ENCODE measurements at places on chromosomes 4 and X.

DNA sequence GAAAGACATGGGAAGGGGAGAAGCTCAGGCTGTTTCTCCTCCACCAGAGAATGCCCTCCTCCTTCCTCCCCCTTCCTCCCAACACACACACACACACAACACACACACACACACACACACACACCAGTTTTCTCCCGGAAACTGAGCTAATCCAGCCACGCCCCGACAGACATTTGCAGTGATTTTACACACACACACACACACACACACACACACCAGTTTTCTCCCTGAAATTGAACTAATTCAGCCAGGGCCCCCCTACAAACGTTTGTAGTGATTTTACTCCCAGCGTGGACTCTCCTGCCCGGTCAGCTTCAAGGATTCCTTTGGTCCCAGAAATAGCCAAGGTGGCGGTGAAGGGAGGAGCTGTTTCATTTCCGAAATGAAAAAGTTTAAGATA is 32.9 kb upstream of the STX18 start:
- peak; percentile 47 for DNase-seq

DNA sequence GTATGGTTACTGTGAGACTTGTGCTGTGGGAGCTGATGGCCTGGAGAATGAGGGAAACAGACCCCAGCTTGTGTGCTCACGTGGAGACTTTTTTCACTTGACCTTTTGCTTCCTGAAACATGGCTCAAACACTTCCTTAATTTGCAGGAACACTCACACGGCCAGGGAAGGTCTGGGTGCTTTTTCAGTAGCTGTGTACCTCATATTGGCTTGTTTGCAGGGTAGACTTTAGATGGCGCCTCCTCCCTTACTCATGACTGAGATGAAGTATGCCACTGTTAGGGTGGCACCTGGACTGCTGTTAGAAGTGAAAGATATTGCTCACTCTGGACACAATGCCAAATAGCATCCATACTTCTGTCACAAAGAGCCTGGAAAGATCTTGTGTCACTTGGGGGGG is 75.7 kb upstream of the WDR1 start:
- DNase-seq, result peak; percentile 49

GRCh38 chrX:53714580-53715345 is 28.2 kb upstream of the HUWE1 start:
- peak; percentile 91 for DNase-seq

- peak; percentile 38 for DNase-seq
Observed at GRCh38 chr4:38647101-38647819, 16.7 kb upstream of the KLF3 start.

DNA sequence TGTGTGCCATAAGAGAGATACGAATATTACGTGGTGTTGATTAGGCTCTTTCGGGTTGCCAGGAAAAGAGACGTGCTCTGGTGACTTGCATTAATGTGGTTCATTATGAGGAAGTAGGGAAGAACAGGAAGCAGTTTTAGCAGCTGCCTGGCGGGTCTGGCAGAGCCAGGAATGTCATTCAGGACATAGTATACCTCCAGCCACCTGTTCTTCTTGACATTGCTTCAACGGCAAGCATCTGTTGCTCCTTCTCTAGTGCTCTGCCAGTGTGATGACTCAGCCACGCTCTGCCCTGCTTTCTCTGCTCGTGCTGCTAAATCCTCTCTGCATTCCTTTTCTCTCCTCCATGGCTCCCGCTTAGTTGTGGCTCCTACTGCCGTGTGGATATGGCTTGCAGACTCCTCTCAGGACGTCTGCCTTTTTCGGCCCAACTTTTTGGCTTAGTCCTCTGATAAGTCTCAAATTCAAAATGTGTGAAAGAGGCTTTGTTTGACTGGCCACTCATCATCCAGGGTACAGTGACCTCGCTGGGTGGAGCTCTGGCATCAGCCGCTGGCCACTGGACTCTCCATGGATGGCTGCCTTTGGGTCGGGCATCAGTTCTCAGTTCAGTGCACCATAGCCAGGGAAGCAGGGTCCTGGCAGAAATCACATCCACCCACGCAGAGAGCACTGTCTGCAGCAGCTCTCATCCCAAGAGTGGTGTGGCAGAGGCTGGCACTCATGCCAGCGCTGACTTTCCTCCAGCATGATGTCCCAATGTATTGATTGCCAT is 89.3 kb upstream of the KLF3 start:
- peak; percentile 69 for DNase-seq

GRCh38 chr4:40350627-40351227 is 15.6 kb downstream of the CHRNA9 start:
- DNase-seq, result no peak

DNA sequence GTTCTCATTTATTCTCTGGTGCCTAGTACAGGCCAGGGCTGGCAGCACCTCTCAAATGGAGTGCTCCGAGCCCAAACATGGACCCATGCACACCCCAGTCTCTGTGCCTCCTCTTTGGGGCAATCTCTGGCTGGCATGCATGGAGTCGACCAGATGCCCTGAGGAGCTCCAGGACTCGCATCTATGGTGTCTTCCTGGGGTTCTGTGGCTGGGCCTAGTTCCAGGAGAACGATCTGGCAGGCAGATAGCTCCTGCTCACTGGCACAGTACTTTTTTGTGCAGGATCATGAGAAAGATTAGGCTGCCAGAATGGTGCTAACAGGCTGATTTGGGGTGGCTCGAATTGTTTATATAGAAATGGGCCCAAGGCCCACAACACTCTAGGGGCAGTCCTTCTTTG is 72.0 kb upstream of the PJA1 start:
- DNase-seq, result no peak

- DNase-seq, result peak; percentile 70
Observed at GRCh38 chr4:82201805-82202641, 171.8 kb downstream of the HNRNPD start.

GRCh38 chrX:33171041-33171440 is 40.3 kb downstream of the DMD start:
- no peak for DNase-seq

GRCh38 chr4:2785613-2786012 is 7.3 kb upstream of the SH3BP2 start:
- peak; percentile 74 for DNase-seq

DNA sequence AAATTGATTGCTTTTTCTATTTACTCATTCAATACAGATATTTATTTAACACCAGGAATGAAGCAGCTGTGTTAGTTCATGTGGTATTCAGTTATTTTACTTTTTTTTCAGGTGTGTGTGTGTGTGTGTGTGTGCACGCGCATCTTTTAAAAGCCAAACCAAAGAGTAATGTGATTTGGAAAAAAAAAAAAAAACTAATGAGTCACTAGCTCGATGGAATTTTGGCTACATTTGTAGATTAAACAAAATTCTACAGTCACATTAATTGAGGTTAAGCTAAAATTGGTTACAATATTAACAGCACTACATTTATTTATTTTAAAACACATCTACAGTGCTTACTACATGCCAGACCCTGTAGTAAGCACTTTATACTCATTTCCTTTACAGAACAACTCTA is 66.8 kb downstream of the HHIP start:
- no peak for DNase-seq

DNA sequence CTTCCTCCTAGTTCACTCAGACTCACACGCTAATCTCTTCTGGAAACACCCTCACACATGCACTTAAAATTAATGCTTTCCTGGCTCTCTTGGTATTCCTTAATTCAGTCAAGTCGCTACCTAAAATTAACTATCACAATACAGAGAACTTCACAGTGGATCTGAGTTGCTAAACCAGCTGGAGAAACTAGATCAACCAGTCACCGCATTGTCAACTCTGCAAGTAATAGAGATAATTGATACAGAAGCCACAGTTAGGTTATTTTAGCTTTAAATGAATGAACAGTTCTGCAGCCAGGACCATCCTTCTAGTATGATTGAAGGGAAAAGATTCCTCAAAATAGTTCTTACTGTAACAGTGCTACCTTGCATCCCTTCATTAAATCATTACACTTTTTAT is 6.0 kb upstream of the TBC1D9 start:
- no peak for DNase-seq

DNA sequence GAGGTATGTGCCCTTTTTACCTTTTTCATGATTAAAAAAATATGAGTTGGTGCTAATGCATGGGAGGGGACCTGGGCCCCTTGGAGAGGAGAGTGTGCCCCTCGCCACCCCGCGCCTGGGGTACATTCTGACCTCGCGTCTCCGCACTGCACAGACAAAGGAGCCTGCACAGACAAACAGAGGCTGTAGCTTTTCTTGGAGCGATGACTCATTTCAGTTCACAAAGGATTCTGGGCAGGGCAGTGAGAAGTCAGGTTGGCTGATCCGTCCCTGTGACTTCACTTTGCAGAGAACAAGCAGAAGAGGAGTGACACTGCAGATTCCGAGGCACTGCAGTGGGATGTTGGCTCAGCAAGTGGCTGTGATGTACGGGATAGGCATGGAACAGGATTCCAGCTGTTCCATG is 82.9 kb downstream of the STOX2 start:
- peak; percentile 75 for DNase-seq

DNA sequence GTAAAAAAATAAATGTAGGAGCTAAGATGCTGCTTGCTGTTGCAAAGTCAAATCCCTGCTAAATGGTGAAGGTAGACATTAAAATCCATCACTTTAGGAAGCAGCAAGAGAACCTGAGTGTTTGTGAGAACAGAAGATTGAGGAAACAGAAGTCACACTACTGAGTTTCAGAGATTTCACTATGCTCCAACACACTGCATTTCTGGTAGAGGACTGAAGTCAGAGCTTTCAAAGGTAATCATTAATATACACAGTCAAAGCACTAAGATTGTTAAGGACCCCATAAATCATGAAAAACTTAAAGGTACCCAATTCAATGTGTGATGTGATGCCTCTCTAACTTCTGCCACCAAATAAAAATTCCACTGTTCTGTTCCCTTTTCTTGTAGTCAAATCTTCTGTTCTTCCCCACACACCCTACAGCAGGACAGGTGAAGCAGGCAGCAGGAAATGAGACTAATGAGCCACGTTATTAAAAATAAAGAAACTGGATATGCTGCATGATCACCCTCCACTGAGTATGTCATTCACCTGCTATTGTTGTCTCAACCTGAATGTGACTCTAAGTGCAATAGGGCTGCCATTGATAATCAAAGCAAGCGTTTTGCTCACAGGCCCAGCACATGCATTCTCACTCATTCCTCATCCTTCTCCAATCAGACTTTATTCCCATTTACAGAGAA is 28.9 kb upstream of the APELA start:
- DNase-seq, result no peak

- DNase-seq, result no peak
Observed at GRCh38 chr4:121455285-121455684, 74.5 kb upstream of the QRFPR start.

DNA sequence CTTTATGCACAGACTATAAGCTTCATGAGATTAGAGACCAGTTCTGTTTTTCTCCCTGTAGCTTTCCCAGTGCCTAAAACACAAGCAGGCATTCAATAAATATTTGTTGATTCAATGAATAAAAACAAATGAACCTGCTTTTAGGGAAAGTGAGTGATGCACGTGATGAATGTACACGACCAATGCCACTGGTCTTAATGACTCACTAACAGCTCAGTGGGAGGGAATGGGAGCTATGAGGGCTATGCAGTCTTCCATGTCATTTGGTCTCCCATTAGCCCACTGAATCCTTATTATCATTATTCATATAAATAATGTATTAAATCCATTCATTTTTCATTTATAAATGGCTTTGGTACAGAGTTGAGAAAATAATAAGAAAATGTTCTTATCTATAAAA is 247.4 kb downstream of the FBXO8 start:
- DNase-seq, result no peak

- no peak for DNase-seq
Observed at GRCh38 chr4:104393655-104394324, 100.9 kb downstream of the CXXC4 start.

- DNase-seq, result no peak
Observed at GRCh38 chr4:94917146-94917545, 159.4 kb downstream of the BMPR1B start.

- peak; percentile 81 for DNase-seq
Observed at GRCh38 chr4:107913283-107913899, 18.0 kb upstream of the CYP2U1 start.

DNA sequence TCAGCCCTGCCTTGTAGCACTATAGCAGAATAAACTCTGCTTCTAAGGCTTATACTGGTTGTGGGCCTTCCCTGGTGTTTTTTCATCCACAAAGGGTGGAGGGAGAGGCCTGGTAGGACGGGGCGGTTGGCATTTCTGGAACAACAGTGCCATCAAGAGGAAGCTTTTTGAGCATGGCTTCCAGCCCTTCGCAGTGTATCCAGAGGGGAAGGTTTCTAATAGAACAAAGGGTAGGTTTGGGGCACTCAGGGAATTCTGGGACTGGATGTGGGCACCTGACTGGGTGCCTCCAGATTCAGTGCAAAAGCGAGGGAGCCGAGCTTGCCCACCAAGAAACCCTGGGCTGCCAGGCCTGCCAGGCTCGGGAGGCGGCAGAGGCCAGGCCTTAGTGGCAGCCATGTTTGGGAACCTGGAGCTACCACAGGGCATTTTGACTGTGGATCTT is 229.6 kb upstream of the AGTR2 start:
- DNase-seq, result peak; percentile 84

DNA sequence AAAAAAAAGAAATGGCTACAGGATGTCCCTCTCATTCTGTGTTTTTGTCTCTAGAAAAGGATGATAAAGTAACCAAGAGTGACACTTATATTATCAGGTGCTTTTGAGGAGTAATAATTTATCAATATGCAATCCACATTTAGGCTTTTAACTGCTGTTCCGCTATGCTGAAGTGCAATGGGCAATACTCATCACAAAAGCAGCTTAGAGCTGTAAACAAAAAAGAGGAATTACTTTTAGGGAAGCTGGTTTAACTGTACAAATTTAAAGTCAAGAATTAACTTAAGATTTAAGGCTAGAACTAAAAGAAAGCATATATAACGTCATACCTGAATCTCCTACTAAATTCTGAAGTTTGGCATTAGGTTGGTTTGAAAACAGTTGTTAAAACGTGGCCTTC is 93.5 kb upstream of the DDX3X start:
- DNase-seq, result peak; percentile 62

- DNase-seq, result peak; percentile 14
Observed at GRCh38 chrX:46374371-46374770, 170.8 kb downstream of the ZNF674 start.

- no peak for DNase-seq
Observed at GRCh38 chrX:17475449-17476217, 100.6 kb downstream of the NHS start.

- peak; percentile 67 for DNase-seq
Observed at GRCh38 chrX:45172890-45173289, 27.8 kb downstream of the DIPK2B start.

DNA sequence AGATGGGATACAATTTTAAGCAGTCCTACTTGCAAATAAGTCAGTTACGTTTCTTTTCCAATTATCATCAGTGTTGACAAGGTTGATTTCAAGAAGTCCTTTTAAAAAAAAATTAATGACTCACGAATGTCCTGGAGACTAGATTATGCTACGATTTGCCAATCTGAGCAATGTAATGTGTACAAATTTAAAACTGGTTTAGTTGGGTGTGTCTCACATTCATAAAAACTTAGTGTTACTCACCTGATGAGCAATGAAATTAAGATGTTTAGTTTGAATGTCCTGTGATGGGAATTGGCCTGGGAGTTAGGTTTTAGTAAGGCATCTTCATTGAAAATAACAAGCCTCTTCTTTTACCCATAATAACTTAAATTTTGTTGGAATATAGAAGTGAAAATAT is 136.7 kb upstream of the POF1B start:
- no peak for DNase-seq
